Anterior cingulate cortex (tissue), 58 donors: ENCODE measurements at places on chromosomes 1 and 21.

DNA sequence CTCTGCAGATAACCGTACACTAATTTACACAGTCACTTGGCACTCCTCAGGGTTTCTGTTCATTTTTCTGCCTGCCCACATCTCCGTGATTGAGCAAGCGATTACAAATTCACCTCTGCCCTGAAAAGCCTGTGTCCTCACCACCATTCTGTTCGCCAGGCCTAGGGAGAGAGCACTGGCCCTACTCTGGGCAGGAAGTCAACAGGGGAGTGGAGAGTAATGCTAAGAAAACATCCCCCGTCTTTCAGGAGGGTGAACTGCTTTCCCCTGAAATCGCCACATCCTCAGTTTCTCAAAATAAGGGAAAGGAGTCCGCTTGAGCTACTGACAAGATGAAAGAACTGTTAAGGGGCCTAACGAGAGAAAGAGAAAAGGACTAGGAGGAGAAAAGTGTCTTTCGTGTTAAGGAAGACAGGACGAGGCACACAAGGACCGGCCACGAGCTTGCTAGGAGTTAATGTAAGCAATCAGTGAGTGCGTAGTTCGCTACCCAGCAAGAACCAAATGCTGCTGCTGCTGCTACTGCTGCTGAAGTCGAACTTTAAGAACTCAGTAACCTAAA lies 632 bp downstream of the PEX19 start:
- no peak for DNase-seq

GRCh38 chr21:26847002-26847401 lies 1.8 kb upstream of the ADAMTS1 start:
- DNase-seq: no peak

DNA sequence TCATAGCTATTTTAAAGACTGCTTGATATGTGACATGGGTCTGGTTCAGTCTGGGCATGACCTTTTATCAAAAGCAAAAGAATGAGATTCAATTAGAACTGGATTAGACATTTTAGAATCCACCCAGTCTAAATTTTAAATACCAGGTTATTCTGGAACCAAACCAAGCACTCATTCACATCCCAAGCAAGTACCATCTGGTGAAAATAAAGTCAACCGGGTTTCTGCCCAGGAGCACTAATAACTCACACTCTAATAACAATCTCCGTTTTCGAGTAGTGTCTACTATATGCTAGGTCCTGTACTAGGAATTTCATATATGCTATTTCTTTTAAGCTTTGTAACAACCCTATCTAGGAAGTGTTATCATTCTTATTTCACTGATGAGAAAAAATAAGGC lies 30.6 kb downstream of the ZNHIT6 start:
- DNase-seq: no peak

DNA sequence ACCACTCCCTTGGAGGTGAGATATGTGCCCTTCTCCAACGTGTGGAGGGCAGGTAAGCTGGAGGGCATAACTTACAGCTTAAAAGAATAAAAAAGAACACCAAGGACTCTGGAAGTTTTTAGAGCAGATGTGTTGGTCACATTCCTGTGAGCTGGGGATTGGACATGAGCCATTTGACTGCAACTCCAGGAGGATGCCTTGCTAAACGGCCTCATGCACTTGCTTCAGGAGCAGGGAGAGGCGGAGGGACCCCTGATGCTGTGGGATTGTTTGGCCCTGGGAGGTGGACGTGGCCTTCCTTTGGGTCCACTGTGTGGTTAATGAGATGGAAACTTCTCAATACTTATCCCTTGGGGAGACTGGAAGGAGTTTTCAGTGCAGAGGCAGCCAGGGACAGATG lies 185.6 kb downstream of the RHOU start:
- no peak for DNase-seq

DNA sequence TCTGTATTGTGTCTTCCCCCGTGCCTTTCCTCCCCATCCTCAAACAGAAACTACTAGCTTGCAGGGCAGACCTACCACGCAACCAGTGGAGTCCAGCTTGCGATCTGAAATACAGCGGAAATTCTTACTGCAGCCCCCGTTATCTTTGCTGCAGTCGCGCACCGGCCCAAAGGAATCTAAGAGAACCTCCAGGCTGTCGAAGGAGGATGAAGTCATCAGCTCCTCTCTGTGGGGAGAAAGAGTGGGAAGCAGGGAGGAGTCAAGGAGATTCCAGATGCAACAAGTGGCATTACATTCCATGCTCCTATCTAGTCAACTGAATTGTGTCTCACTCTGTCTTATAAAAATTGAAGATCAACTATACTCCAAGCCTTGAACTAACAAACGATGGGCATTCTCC lies 206.9 kb downstream of the ASTN1 start:
- DNase-seq: no peak

- DNase-seq: no peak
These were observed at the start of gene CFHR3 for GRCh38 chr1:196774603-196775002. CFHR3 (plus strand) TSS chr1:196774840; CDS start chr1:196774887, 47 bp downstream.

DNA sequence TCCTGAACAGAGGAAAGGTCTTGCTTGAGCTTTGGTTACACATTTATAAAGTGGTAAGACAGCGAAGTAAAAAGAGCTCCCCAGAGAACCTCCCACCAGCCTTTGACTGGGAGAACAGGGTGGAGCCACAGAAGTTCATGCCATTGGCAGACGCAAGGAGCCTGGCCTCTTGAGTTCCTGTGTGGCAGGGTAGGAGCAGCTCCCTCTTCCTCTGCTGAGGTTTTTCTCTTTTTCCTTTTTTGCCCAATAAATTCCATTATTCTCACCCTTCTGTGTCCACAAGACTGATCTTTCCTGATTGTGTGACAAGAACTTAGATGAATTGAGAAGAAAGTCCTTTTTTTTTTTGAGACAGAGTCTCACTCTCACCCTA lies 4.3 kb downstream of the THEM4 start:
- no peak for DNase-seq

DNA sequence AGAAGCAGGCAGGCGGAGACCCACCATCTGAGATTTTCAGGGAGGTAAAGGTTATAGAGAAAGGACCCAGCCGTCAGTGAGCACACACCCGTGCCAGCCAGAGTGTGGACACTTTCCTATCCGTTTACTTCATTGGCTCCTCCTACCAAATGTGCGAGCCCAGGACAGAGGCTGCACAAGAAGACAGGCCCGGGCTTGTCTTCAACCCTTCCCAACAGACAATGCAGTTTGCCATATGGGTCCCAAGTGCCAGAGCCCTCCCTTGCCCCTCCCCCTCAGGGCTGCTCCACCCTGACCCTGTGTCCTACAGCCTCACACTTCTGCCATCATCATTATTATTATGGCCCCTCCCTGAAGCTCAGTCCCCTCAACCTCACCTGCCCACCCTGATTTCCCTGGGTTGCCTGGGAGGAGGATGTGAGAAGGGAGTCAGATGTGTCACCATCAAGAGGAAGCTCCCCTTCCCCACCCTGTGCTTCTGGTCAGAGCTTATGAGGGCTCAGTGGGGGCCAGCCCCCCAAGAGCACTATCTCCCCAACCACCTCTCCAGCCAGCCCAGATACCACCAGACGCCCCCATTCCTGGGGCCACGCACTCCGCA lies 9.4 kb downstream of the LAPTM5 start:
- DNase-seq: no peak

GRCh38 chr1:145953861-145954260 lies 4.0 kb downstream of the LIX1L start:
- DNase-seq: no peak

DNA sequence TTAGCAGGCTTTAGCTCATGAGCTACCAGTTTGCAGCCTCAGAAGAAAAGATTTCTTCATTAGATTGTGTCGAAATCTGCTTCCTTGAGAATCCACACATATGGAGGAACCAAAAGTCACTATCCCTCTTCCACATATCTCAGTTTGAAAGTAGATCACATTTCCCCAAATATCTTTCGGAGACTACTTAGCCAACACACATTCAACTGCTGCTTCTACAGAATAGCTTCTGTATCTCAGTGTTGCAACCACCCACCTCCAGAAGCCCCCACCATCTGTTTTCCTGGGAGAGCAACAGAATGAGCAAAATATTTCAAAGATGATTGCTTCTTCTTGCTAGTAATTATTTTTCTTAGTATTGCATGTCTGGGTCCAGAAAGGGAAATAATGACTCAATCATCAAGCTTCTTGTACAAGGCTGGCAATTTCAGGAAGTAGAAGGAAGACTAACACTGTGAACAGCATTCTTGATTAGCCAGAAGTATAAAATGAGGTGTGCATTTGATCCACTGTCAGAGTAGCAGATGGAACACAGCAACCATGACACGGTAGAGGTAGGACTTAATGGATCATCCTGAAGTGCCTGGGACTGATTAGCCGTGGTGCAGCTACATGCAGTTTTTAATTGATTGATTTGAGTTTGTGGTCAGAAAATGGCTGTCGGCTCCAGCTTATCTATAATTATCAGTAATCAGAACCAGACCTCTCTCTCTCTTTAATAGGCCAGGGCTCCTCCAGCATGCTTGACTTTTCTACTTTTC lies 24.9 kb downstream of the ZC3H11B start:
- DNase-seq: no peak

DNA sequence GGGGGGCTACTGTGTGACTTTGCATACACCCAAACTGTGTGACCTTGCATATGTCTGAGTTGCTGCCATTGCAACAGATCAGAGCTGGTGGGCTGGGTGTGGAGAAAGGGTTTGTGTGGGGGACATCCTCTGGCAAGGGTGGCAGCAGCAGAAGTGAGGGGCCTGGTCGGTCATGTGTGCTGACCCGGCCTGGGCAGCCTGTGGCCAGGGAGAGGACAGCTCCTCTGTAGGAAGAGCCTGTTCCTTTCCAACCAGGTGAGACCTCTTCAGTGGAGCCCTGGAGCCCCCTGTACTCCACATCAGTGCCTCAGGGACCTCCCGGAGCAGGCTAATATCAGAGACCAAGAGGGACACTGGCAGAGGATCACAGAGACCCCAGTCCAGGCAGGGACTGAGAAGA lies 8.3 kb downstream of the PCSK9 start:
- no peak for DNase-seq

DNA sequence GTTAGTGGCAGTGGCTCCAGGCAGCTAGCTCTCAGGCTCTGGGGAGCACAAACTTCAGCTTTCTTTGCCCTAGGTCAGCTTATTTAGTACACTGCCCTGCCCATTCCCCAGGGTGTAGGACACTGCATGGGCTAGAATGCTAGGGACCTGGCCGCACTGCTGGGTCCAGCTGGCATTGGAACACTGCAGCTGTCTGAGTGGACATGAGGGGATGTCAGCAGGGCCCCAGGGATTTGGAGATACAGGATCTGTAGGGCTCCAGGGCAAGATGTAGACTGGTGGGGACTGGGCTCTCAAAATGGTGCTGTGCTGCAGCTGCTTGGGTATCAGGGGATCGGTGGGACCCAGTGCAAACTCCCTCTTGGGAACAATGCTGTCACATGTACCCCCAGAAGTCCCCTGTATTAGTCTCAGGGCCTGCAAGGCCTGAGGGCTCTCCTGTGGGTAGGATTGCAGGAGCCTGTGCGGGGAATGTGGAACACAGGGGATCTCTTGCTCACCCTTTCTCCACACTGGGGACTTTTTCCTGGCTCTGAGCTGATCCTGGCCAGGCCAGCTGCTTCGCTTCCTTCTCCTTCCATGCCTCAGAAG lies 25.2 kb upstream of the TTC22 start:
- DNase-seq: no peak

- DNase-seq: no peak
These were observed 711 bp downstream of the GADD45A start for GRCh38 chr1:67685558-67686266.

DNA sequence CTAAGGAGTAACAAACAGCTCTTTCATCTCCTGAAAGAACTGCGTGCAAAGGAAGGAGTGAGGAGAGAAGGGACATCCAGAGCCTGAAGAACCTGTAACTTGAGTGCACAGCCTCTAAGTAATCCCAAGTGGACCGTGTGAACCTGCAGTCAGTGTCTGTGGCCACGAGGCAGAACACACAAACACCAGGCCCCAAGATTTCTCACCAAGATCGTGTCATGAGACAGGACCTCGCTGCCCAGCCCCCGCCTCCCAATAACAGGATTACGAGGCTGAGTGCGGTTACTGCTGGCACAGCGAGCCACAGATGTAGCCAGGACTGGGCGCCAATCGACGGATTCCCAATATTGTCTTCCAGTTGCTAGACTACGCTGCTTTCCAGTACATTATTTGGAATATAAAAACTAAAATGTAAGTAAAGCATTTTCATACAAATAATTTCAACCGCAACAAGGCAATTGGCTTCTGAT lies 101.3 kb upstream of the SLC25A33 start:
- DNase-seq: no peak

GRCh38 chr1:205241366-205242030 lies 13.8 kb downstream of the TMCC2 start:
- DNase-seq: no peak

- peak; percentile 32 for DNase-seq
These were observed 495 bp downstream of the PI4KB start for GRCh38 chr1:151326619-151327222.

DNA sequence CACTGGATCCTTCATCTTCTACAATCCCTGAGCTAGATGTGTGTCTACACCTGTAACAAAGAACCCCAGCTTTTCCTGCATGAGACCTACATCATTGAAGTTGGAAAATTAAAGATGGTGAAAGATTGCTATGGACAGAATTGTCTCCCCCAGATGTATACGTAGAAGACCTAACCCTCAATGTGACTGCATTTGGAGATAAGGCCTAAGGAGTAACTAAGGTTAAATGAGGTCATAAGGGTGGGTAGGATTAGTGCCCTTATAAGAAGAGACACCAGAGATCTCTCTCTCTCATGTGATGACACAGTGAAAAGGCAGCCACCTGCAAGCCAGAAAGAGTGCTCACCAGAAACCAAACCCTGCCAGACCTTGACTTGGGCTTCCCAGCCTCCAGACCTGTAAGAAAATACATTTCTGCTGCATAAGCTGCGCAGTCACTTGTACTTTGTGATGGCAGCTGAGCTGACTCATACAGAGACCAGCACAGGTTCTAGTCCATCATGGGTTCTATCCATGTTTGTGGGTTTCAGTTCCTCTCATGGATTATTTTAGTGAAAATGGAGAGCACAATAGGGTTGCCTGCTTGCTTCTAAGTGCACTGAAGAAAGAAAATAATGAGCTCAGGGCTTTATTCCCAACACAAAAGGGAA lies 180.8 kb downstream of the TPR start:
- no peak for DNase-seq

GRCh38 chr1:203359010-203359571 lies 8.2 kb upstream of the FMOD start:
- DNase-seq: no peak

GRCh38 chr1:236173174-236173767 lies 30.9 kb downstream of the GPR137B start:
- DNase-seq: no peak

- no peak for DNase-seq
These were observed 26.4 kb upstream of the DARS2 start for GRCh38 chr1:173798078-173798477.

- no peak for DNase-seq
These were observed 17.4 kb downstream of the IQGAP3 start for GRCh38 chr1:156554971-156555370.
